ENCODE measurements at places on chromosomes 1 and 21.

DNA sequence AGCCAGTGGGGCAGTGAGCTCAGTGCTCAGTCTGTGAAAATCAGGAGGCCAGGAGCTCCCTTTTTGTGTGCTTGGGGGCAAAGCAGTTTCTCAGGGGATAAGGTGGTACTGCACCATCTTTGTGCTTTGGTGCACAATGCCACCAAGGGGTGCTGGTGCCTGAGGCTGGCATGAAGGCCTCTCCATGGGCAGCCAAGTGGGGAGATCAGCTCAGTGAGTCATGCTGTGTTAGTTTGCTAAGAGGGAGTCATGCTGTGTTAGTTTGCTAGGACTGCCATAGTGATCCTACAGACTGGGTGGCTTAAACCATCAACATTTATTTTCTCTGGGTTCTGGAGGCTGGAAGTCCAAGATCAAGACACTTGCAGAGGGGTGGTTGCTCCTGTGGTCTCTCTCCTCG, 428.1 kb downstream of the PRDM2 start:
- no peak for DNase-seq

GRCh38 chr1:161958425-161958824, 65.2 kb downstream of the OLFML2B start:
- DNase-seq, result no peak

GRCh38 chr1:25467193-25467592, 36.5 kb downstream of the MACO1 start:
- DNase-seq, result no peak

- DNase-seq, result no peak
Observed at GRCh38 chr1:65213271-65214023, 65.4 kb downstream of the AK4 start.

GRCh38 chr1:60228041-60228491, 154.5 kb upstream of the C1orf87 start:
- DNase-seq, result no peak

DNA sequence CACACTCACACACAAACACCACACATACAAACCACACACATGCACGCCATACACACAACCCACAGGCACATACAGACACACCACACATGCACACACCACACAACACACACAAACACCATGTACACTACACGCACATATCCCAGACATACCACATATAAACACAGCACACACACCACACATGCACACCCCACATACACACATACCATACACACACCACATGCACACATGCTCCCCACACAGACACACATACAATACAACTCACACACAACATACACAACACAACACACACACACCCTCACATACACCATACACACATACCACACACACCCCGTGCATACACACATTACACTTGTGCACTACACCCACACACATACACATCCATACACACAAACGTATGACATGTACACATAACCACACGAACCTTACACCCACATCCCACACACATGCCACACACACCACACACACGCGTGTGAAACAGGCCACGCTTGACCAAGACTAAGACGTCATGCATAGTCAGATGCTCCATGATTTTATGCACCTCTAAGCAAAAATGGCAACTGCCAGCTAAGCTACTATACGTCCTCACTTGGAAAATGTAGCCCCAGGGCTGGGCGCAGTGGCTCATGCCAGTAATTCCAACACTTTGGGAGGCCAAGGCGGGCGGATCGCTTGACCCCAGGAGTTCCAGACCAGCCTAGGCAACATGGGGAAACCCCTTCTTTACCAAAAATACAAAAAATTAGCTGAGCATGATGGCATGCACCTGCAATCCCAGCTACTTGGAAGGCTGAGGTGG, 77.4 kb upstream of the TMPRSS2 start:
- DNase-seq, result no peak

GRCh38 chr1:76862447-76862846, 4.8 kb upstream of the ST6GALNAC5 start:
- DNase-seq, result no peak

DNA sequence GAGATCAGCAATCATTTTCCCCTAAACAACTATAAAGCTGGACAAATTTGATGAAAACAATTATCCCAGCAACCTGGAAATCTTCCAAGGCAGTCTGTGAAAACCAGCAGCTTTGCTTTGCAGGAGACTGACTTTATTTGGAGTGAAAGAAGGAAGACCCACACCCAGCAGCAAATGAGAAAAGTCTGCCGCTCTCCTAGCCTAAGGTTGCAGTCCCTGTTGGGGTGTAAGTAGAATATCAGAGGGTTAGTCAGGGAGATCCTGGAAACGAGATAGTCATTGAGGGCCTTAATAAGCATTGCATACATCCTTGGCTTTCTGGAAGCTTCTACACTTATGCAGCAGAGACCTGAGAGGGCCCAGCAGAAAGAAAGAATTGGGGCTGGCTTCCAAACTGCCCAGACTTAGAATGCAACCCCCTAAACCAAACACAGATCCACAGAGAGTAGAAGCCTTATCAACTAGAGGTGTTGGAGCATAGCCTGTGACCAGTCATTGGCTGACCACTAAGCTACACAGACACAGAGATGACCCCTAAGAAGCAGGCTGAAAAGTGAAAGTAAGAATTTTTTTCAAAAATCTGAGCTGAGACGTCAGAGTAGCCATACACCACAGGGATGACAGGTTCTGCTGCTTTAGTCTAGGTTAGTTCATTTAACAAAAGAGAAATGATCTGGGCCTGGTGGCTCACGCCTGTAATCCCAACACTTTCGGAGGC, 98.3 kb downstream of the LYPLAL1 start:
- DNase-seq, result no peak

DNA sequence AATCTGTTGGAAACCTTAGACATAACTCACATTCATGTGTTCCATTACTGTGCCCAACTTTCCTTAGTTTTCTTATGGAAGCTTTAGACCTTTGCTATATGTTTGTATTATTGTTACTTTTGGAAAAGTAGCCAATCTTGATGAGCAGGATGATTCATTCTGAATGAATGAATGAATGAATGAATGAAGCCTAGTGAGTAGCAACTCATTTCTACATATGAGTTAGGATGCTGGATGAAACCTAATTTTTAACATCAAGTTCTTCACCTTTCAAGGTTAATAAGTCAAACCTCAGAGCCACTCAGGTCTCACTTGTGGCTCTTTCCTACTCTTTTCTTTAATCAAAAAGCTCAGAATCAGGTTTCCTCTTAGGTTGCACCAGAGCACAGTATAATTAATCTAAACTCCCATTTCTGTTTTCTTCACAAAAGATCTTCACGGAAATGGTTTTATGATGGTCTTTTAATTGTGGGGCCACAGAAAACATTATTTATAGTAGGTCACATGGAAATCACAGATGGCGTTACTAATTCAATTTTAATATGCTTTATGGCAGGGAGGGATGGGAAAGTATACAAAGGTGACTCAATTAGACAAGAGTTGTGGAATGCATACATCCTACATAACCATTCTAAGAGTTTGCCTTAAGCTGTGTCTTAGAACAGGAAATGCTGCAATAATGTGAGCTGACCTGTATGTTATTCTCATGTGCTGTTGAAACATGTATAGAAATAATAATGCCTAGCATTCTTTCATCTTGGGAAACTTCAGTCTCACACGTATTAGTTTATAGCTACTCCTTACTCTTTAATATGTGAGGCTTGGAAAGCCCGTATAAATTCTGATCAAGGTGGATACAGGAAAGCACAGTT, 4.5 kb upstream of the DDX59 start:
- DNase-seq, result no peak

- no peak for DNase-seq
Observed at GRCh38 chr1:231138236-231138635, 23.6 kb upstream of the TRIM67 start.

- DNase-seq, result no peak
Observed at GRCh38 chr21:15617964-15618363, 111.8 kb upstream of the USP25 start.

DNA sequence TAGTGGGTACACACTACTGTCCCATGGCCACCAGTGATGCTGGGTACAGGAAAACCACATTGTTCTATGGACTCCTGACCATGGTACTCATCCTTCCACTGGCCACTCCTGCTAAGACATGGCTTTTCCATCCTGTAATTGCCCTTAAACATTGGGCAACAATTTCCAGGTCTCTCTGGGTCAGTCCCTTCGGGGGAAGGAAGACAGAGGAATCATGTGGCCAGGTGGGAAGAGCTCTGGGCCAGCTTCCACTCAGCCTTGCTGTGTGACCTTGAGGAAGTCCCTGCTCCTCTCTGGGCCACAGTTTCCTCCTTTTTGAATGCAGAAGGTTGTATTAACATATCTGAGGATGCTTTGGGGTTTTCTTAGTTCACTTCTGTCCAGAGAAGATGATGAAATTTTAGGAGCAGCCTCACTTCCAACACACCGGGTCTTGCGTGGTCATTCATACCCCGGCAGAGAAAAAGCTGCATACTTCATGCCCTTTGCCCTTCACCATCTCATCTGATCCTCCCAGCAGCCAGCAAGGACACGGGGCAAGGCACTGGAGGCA, 50.8 kb downstream of the SRRM1 start:
- no peak for DNase-seq

- no peak for DNase-seq
Observed at GRCh38 chr1:211842518-211842917, 12.0 kb upstream of the LPGAT1 start.

DNA sequence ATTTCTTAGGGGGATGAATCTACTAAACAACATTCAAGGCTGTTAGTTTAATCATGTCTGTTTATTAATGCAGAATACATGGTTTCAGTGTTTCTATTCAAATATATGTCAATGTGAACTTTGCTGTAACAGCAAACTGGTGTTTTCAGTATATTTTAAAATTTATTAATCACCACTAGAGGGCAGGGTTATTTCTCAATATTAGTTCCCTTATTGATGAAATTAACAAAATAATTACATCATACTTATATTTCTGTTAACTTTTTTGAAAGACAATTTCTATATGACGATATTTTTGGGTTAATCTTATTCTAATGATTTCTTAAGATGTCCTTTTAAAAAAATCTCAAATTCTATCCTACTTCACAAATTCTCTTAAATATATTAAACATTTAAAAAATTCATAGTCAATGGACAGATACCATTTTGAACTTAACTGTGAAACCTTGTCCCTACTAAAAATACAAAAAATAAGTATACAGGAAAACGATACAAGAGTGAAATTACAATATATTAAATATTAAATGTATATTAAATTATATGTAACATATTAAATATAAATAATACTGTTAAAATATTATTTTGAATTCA, 1034.1 kb upstream of the PRMT6 start:
- DNase-seq, result no peak

DNA sequence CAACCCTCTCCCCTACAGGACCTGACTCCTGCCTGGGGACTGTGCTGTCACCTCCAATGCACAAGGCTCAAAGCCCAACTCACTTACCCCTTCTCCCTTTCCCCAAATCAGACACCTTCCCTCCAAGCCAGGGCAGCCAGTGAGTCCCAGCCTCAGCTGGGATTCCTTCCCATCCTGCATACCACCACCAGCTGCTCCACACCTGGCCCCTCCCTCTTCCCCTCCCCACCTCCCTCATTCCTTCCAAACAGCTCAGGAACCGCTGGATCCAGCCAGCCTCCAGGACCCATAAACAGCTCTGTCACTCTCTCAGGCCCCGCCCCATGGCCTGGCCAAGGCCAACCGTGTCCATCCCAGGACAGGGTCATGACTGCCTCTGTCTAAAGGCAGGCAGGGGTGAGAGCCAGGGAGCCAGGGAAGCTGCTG, 41.4 kb downstream of the ACOT7 start:
- DNase-seq, result no peak

- no peak for DNase-seq
Observed at GRCh38 chr1:54017979-54018378, at the start of gene LDLRAD1. LDLRAD1 (minus strand) TSS chr1:54018186; CDS start chr1:54018112, 74 bp downstream.

DNA sequence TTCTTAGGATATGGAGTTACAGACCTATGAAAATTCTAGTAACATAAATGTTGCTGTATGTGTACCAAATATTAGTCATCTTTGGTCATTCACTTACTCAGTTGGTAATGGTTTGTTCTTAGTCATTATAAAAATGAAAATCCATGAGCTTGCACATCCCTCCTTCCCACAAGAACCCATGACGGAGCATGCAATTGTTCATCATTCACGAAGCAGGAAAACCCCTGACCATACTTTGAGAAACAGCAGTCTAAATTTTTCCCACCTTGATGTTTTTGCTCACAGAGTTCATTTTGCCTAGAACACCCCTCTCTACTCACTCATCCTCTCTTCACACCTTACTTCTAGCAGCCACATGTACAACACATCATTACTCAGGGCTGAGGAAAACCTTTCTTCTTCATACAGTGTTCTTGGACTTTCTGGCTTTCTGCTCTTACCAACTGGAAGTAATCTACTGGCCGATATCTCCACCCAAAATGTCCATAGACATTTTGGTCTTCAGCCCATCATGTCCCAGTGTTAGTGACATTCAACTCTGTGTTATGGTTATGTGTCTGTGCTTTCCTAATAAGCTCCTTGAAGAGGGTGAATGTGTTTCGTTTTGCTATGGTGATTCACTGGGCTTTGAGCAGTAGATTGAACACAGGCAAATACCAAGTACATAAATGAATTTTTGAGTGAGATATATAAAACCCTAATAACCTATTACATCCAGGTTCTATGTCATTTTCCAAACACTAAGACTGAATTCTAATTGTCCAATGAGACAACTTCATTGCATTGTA, 189.9 kb downstream of the ZC3H11B start:
- no peak for DNase-seq

DNA sequence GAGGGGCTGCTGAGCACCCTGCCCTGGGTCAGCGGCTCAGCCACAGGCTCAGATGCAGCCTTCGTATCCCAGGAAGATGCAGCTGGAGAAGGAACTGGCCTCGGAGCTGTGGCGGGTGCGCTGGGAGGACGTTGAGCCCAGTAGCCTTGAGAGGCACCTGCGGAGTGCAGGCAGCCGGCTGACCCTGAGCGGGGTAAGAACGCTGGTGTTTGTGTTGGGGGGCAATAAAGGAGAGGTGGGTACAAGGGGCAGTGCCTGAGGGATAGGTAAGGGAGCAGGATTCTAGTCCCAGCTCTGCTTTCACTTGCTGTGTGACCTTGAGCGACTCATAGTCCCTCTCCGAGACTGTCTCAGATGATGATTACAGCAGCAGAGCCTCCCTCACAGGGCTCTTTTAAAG, 6.4 kb downstream of the NPR1 start:
- no peak for DNase-seq

GRCh38 chr1:20211511-20211931, 25.2 kb upstream of the PLA2G2C start:
- DNase-seq, result no peak

- DNase-seq, result no peak
Observed at GRCh38 chr1:166302989-166303758, 136.4 kb upstream of the FAM78B start.

DNA sequence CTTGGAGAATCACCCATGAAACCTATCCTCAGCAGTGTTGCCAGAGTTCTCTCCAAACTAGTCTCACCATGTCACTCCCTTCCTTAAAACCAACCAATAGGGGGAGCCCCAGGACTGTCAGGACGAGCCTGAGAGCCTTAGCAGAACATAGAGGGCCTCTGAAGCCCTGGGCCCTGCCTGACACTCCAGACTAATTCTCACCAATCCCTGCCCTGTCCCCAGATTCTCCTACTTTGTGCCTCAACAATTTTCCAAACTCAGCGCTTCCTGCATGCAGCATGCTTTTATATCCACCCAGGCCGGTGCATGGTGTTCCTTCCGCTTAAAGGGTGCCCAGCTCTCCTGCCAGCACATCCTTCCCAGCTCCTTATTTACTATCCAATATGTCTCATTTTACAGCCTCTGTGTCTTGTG, 42.7 kb downstream of the HSD3B1 start:
- DNase-seq, result no peak

- DNase-seq, result no peak
Observed at GRCh38 chr1:156664767-156665411, 12.3 kb downstream of the NES start.
